ENCODE measurements at places on chromosomes 7 and 10.

DNA sequence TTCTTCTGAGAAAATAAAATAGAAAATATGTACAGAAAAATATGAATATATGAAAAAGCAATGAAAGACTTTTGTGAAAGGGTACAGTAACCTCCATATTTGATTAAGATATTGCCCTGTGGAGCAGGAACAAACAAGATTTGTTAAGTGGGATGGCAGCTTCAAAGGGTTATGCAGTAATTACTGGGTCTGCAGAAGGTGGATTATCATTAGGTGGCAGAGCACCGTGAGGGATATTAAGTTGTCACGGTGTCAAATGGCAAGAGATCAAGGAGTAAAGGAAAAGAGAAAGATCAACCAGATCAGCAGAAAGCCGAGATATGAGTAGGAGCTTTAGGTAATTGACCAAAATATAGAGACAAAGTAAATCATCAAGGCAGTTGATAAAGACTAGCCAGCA, 44.1 kb downstream of the DGKB start:
- no peak for DNase-seq

DNA sequence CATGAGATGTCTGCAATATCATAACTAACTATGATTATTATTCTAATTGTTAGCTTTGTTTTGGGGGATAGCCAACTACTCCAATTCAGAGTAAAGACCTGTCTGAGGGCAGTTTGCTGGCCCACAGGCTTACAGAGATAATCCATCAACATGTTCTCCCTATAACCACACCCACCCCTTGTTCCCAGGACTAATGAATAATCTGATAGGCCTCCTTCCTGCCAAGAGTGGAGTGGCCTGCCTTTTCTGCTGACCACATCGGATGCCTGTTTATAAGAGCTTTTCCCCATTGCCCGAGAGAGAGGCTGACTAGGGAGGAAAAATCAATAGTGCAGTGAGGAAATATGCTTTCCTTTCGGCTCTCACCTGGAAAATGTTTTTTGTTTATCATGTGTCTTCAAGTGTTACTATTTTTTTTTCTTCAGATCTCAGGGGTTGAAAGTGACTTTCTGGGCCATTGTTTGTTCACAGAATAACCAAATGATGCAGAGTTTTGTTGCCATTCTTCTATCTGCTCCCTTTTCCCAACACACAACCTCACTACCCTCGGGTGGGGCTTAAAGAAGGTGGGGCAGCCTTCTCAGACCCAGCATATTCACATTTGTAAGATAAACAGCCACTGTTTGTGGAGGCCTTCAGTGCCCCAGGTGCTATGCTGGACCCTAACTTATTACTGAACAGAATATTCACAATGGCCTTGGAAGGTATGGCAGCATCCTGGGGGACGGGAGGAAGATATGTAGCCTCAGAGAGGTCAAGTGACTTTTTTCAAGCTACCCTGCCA, 38.4 kb downstream of the PLPP4 start:
- DNase-seq, result peak; percentile 45

- DNase-seq, result no peak
Measured at GRCh38 chr7:33339074-33339790, 209.9 kb downstream of the BBS9 start.

- DNase-seq, result no peak
Measured at GRCh38 chr10:7258948-7259523, 151.8 kb downstream of the SFMBT2 start.

DNA sequence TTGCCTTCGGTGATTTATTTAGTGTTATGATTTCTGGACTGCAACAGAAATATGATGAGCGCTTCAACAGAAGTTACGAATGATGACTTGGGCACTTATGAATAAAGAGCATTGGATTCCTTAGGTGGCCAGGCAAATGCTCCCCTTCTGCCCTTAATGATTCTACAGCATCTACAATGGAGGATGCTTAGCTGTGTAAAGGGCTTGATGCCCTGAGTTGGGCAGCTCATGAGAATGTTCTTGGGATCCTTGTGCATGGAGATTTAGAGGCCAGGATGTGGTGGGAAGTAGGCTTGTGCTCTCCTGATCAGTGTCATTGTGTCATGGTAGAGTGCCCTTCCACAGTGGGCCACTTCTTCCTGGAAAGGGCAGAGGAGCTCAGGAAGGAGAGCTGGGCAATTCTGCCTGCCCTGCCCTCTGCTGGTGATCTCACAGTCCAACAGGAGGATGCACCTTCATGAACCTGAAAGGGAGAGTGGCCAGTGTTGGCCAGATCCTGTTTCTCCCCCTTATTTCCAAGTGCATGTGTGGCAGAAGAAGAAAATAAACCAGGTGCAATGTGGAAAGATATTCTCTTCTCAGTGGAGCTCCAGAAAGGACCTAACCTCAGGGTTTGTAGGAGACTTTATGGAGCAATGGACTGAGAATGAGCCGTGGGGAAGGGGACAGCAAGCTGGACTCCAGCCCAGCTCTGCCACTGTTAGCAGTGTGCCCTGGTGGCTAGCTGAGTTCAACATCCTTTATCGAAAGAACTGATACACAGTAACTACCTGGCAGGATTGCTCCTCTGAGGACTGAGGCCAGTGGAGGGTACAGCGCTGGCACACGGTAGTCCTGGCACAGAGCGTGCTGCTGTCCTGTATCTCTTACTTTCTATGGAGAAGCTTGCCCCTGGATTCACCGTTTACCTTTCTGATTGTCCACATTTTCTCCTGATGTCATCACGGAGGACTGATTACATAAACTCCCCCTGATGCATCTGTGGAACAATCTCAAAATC, 182.9 kb downstream of the BMPER start:
- peak; percentile 69 for DNase-seq

DNA sequence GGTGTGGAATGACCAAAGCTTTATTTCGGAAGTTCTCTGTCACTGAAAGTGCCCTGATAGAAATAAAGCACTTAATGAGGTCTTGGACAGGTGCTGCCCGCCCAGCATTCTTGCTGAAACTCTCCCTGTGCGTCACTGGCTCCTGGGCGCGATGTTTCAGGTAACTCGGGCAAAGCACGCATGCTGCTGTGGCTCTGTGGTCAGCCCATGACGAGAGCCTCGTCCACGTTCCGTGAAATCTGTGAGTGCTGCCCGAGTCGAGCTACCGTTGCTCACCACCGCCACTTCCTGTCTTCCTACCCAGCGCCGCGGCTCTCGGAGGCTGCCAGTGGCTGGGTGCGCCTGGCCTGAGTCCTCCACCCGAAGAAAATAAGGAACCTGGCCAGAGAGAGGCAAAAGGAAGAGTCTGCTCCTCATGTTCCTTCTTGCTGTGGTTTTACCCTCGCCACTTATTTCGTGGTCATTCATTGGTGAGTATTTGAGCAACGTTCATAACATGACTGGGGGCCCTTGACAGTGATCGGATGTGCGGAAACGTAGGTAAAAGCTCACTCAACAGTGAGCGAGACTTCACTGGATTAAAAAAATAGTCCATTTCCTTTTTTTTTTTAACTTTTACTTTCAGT, 95.5 kb downstream of the MAP3K8 start:
- DNase-seq, result no peak

- DNase-seq, result no peak
Measured at GRCh38 chr10:128476845-128477244, 350.6 kb upstream of the MKI67 start.

DNA sequence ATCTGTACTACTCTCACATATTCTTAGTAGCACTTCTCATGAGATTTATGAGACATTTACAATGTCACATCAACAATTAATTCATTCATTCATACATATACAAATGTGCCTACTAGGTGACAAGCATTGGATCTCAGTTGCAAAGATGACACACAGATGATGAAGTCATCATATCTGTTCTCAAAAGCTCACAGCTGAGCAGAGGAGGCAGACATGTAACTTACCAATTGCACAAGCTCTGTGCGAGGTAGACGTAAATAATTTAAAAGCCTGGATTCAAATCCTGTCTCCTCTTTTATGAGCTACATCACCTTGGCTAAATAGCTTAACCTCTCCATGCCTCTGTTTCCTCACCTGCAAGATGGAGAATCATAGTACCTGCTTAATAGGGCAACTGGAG, 109.4 kb upstream of the FAM133B start:
- peak; percentile 53 for DNase-seq

DNA sequence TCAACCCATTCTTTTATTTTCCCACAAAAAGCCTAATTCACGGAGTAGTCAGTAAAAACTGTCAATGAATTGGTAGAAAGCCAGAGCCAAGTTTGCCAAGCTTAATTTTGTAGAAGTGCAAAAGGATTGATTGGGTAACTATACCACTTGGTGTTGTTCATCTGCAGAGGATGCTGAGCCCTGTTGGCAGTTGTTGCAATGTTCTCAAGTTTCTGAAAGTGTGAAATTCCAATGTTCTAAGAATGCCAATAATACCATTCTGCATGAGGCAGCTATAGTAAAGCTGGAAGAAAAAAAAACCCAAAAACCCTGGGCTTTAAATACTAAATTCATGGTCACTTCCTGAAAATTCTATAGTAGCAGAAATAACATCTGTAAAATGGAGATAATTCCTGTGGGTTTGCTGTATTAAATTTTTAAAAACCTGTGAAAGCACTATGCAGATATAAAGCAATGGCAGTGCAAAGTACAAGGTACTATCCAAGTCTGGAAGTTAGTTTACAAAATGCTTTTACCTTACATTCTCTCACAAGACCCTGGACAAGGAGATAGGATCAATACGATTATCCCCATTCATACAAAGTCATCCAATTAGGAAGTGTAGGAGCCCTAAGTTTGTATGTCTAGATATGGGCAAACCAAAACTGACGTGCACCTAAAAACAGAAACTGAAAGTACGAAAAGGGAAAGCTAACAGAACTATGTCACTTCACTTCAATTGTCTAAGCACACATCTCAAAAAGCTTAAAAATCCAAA, 6.0 kb upstream of the PON1 start:
- DNase-seq, result peak; percentile 64

DNA sequence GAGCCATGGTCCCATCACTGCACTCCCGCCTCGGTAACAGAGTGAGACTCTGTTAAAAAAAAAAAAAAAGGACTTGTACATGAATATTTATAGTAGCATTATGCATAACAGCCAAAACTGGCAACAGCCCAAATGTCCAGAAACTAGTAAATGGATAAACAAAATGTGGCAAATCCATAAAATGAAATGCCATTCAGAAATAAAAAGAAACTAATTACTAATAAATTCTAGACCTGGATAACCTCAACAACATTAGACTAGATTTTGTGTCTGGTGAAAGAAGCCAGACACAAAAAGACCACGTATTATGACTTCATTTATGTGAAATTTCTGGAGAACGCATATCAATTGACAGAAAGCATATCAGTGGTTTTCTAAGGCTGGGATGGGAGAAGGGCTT, 74.5 kb downstream of the HPSE2 start:
- no peak for DNase-seq

DNA sequence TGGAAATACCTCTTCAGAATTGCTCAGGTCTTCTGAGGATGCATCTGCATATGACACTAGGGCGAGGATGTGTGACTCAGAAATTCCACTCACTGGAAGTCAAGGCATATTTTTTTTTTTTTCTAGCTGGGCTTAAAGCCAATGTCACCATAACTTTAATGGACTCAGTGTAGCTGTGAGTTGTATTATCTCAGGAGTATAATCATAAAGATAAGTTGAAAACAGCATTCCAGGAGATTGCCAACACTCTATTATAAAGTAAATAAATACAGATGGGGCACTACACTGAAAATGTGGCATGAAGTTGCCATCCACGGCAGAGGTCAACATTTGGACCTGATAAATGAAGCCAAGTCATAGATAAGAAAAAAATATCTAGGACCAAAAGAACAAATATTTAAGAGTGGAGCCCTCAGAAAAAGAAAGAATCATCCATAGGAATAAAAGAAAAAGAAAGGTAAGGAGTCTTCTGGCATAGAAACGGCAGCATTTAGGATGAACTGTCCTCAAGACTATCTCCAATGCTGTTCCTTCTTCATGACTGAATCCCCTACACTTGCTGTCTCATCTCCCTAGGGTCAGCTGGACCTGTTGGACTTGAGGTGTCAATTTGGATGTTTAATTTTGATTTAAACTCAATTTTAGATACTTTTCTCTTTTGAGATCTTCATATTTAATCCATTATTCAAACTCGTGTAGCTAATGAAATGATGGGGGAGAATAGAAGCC, 72.9 kb upstream of the CAV2 start:
- peak; percentile 92 for DNase-seq

GRCh38 chr10:57468894-57469432, 798.7 kb downstream of the IPMK start:
- DNase-seq, result no peak

DNA sequence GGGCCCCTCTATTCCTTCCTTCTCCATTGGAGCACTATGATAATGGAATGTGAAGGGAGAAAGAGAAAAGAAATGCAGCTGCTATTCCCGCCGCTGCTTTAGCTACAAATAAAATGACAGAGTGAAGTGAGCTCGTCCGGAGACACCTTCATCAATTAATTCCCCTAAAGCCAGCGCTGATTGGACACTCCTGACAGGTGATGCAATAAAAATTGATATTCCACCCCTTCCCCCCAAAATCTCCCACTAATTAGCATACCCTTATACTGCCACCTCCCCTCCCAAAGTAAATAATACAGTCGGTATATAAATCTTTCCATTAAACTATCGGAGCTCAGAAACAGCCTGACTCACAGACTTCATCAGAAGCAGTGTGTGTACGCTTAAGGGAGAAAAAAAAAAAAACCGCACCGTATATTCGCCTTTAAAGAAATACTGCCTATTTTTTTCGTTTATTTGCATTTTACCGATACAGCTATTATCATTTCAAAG, 7.3 kb downstream of the SKIDA1 start:
- DNase-seq, result peak; percentile 65

GRCh38 chr7:120473352-120473751, 200.4 kb downstream of the KCND2 start:
- DNase-seq, result no peak

GRCh38 chr7:47758546-47758945, 176.6 kb upstream of the TNS3 start:
- DNase-seq, result peak; percentile 55

DNA sequence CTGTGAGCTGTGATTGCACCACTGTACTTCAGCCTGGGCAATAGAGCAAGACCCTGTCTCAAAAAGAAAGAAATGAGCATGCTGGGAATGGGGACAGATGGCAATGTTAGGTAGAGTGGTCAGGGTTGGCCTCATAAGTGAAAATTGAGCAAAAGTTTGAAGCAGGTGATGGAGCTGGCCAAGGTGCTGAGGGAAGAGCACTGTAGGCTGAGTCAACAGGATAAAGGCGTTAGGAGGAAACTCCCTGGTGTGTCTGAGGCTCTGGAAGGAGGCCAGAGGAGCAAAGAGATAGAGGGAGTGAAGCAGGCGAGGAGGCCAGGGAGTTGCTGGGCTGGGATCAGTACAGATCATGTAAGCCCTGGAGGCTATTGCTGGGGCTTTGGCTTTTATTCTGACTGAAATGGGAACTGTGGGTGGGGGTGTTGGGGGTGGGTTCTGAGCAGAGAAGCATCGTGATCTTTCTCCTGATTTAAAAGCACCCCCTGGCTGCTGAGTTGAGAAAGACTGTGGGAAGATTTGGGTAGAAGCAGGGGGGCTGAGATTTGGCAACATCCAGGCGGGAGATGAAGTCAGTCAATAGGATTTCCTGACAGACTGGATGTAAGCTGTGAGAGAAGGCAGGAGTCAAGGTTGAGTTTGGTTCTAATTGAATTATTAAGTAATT, 52.5 kb upstream of the VKORC1L1 start:
- DNase-seq, result peak; percentile 21
